ENCODE measurements at places on chromosomes 5 and 9.

DNA sequence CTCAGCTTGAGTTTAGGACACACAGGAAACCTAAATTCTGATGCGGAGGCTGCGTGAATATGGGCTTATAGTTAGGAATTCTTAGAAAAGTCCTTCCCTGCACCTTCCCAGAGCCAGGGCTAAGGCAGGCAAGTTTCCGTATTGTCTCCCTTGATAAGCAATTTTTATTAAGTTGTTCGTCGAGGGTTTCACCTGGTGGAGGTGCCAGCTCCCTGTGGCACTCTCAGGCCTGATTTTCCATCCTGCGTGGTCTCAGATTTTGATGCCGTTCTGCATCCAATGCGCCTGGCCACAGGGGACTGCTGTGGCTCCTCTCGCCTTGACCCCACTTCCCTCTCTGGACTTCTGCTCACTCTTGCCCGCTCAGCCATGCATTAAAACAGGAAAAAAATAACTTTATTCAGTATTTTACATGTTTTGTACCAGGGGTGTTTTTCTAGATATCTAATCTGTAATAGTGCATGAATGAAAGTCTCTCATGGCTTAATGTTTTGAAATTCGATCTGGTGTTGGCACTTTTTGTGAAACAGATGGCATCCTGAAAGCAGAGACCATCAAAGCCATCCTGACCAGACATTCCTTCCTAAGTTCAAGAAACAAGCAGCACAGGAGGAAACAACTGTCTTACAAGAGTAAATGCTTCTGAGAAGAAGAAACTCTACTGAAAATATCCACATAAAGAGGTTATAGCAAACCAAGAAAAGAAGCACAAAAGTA, 50.7 kb downstream of the TRIP13 start:
- DNase-seq, result peak; percentile 53

GRCh38 chr9:23820451-23821374, 5.3 kb downstream of the ELAVL2 start:
- no peak for DNase-seq

DNA sequence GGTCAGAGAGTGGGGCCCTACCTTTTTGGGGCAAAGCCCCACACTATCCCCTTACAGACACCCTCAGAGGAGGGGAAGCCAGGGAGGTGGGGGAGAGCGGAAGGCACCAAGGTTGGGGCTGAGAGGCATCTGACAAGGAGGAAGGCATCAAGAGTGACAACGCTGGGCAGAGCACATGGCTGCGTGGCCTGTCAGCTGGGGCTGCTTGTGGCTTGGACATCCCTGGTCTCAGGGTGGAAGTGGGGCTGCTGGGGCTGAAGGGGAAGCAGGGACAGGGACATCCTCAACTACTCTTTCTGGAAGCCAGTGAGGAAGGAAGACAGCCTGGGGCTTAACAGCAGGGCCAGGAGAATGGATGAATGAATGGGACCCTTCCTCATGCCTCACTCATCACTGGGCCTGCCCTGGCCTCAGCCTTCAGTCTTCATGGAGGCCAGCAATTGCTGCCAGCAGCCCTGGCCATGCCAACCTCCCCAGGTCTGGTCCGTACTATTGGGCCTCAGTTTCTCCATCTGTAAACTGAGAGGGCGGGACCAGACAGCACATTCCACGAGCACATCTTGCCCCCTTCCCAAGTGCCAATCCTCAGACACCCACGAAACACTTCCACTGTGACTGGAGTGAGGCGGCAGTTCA, 993 bp upstream of the RALGDS start:
- DNase-seq, result no peak

DNA sequence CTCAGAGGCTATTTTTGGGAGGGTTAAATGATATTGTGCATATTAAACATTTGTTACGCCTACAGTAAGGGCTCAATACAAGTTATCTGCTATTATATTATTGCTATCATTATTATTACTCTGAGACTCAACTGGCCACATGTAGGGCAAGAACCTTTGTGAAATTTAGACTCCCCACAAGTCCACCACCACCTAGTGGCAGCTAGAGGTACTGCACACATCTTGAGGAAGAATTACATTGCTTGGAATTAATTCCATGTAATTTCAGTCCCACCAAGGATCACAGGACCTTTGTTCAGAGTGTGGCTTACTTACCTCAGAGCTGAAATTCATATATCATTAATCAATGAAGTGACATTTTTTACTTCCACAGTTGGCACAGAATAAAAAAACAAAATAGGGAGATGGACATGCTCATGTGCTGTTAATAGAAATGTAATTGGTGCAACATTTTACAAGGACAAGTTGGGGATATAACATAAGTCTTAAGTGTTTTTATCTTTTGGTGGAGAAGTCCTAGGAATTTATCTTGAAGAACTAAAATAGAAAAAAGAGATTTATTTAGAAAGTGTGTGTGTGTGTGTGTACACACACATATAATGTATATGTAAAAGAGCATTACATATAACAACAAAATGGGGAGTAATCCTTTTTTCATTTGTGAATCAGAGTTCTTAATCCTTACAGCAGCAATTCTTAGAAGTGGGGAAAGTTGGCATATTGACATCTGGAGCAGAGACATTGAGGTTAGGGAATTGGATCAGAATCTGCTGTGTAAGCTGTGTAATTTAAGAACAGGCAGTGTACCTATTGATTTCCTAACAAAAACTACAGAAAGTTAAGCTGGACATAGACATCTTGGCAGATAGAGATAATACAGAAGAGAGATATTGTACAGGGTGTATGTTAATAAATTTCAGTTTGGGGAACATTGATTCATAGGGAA, 11.2 kb downstream of the MSANTD3 start:
- DNase-seq, result no peak

GRCh38 chr5:92429646-92430045, 1046.5 kb upstream of the ARRDC3 start:
- no peak for DNase-seq

DNA sequence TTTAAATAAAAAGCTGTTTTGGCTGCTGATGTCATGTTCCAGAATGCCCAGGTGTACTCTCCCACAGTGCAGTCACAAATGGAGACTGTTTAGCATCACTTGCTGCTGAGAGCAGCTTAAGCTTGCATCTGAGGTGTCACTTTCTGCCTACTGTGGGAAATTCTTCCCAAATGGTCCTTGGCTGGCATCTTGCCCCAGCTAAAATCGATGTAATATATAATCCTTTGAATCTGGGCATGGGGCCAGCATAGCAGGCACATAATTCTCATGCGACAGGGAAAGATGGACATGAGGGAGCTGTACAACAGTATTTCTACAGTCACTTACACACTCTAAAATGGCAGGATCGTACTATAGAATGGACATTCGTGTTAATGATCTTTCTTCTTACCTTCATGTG, 144.3 kb downstream of the MACIR start:
- DNase-seq, result no peak

- DNase-seq, result no peak
Measured at GRCh38 chr5:42963412-42963811, 76.7 kb downstream of the ANXA2R start.

DNA sequence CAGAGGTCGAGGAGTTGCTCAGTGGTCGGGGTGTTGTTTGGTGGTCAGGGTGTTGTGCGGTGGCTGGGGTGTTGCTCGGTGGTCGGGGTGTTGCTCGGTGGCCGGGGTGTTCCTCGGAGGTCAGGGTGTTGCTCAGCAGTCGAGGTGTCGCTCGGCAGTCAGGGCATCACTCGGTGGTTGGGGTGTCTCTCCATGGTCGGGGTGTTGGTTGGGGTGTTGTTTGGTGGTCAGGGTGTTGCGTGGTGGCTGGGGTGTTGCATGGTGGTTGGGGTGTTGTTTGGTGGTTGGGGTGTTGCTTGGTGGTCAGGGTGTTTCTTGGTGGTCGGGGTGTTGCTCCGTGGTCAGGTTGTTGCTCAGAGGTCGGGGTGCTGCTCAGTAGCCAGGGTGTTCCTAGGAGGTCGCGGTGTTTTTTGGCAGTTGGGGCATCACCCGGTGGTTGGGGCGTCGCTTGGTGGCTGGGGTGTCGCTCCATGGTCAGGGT, 11.0 kb upstream of the GPSM1 start:
- DNase-seq, result no peak

GRCh38 chr5:93461756-93462155, 119.3 kb downstream of the NR2F1-AS1 start:
- DNase-seq, result no peak

DNA sequence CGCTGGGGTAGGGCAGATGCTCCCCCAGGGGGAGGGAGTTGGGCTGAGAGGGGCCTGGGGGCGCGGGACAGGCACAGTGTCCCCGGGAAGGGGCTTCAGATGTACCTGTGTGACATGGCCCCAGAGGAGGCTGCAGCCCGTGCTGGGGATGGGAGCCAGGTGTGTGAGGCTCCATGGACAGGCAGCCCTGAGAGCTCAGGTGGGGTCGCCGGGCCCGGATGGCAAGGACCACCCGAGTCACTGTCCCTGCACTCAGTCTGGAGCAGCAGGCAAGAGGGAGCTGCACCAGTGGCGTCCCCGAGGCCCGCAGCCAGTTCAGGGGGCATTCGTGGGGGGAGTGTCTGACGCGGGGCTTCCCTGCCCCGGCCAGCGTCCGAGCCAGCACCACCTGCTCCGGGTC, 18.9 kb downstream of the CCDC187 start:
- no peak for DNase-seq

GRCh38 chr9:31119890-31120454, 1264.5 kb upstream of the ACO1 start:
- DNase-seq, result no peak

GRCh38 chr5:1512541-1513291, 11.0 kb downstream of the LPCAT1 start:
- peak; percentile 89 for DNase-seq

DNA sequence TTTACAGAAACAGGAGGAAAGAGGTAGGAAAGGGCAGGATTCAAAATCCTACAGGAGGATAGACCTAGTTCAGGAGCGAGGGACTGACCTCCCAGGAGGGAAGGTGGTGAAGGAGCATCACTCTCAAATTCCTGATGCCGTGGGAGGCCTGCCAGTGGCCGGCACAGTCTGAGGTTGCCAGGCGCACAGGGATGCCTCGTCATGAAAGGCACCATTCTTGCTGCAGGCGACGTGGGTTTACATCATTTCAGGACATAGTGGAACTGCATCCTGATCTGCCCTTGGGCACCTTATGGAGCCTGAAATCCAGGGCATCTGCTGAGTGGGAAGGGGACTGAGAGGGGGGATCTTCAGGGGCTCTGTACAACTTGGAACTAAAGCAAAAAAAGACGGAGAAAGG, 163.2 kb upstream of the S1PR3 start:
- DNase-seq, result no peak

- no peak for DNase-seq
Measured at GRCh38 chr5:132456296-132456986, 34.1 kb downstream of the IRF1 start.

DNA sequence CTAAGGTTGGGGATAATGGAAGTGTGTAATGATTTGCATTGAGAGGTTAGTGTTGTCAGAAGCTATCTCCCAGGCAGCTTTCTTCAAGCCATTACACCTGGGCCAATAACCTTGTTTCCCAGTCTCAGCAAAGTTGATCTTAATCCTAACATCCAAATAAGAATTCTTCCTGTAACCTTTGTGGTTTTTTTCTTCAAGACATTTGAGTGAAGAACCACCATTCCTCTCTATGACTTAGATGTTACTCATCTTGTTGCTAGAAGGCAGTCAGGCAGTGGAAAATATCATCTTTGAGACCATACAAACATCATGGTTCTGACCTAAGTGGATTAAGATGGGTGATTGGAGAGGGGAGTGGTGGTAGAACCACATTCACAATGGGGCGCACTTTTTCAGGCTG, 103.5 kb downstream of the NDUFAF2 start:
- no peak for DNase-seq

- DNase-seq, result no peak
Measured at GRCh38 chr5:169289520-169289919, 11.4 kb downstream of the SLIT3 start.

DNA sequence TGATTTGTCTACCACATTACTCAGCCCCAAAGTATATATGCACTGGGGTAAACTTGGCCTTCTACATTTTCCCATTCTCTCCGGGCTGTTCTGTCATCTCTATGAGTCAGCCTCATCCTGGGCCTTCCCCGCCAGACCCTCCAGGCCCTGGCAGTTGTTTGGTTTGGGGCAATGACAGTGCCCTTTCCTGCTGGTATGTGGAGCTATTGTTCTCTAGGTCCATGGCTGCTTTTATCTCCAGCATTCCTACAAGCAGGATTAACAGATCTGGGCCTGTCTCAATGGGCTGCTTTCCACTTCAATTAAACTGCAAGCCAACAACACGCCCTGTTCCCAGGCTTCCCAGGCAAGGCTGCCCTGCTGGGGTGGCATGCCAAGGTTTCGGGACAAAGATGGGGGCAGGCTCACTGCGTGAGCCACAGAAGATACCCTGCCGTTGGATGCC, 136.4 kb downstream of the SLIT3 start:
- DNase-seq, result no peak

DNA sequence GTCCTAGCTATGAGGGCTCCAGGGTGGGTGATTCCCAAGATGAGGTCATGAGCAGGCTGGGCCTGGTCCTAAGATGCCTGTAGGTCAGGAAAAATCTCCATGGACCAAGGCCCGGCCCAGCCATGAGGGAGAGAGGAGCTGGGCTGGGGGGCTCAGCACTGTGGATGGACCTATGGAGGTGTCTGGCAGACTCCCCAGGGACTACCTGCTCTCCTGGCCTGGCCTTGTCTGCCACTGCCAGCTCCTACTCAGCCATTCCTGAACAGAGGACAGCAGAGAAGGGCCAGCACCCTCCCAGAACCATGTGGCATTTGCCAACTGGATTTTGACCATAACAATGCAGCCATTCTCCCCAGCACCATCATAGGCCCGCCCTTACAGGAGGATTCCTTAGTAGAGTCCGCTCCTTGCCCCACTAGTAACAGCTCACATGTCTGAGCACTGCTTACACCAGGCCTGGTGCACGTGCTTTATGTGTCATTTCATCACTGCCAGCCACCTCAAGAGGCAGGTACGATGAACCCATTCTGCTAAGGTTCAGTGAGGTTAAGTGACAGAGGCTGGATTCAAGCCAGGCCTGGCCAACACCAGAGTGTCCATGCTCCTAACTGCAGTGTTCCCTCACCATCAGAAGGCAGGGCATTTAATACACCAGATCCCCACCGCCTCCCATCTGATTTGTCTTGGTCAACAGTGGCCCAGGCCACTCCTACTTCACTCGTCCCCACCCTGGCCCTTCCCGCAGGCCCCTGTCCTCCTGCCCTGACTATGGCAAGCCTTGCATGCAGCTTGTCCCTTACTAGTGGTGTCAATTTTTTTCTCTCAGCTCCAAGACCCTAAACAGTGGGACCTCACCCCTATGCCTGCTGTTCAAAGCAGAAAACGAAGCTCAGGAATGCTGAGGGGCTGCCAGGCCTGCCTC, 669 bp downstream of the IL13 start:
- DNase-seq, result no peak

GRCh38 chr5:106601620-106602019, 1069.1 kb downstream of the EFNA5 start:
- DNase-seq, result no peak

DNA sequence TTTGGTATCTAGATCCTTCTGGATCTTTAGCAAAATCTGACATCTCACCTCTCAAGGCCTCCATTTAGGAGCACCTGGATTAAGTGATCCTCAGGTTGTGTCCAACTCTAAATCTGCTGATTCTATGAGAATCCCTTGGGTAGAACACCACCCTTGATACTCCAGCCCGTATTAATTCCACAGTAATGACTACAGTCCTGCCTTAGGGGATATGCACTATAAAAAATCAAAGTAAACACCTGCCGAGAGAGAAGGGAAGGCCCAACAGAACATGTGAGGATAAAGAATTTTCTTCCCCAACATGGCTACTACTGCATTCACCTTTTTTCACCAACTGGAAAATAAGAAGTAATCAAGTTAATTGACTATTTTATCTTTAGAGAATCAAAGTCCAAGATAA, 27.6 kb downstream of the DAP start:
- DNase-seq, result no peak
